Activated T-helper 1 cell treated with Interleukin-2 at 50 U/mL for 16 hours (primary cell): ENCODE measurements at places on chromosomes 1 and 21.

DNA sequence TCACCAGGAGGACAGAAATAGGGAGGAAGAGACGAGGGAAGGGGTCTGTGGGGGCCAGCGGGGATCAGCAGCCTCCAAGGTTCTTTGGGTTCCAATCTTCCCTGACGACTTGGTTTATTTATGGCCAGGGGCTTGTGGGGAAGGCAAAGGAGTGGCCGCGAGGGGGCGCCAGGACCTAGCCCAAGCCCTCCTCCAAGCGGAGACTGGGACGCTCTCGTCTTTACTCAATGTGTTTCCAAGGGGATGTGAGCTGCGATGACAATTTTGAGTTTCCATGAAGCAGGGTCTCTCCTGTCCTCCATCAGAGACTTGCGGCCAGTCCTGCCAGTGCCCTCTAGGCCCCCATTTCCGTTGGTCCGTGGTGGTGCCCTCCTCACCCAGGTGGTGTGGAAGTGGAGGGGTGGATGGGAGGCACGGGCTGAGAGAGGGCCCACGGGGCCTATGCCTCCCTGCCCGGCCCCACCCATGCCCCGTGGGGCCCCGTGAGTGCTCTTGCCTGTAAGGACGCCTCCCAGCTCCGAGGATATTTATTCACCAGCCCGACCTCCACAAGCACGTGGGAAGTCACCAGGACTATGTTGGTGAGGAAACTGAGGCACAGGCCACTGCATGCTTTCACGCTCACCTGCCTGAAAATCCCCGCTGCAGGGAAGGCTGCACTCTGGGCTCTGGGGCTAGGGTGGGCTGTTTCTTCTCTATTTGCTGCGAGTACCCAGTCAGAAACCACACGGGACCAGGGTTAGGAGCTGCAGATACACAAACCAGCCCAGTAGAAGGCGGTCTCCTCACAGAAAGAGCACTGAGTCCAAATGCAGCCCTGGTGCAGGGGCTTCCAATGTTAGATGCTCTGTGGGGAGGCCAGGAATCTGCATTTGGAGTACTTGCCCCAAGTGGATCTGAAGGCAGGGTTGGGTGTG, 26.5 kb downstream of the DMRTB1 start:
- peak; percentile 22 for DNase-seq

DNA sequence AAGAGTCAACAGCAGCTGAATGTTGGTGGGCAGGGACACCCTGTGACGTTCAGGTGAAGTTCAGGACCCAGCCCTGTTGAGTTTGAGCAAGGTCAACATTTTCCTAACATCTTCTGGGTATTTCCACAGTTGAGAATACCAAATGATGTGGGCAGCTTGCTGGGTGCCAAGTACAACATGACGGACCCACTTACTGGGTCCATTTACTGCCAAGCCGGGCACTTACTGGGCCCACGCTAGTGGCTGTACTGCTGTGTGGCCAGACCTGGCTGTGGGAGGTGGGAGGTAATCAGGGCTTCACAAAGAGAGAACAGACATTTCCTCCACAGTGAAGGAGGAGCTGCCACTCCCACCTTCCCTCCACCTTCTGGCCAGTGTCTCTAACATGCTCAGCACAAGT, 99.2 kb downstream of the PSMG1 start:
- no peak for DNase-seq

DNA sequence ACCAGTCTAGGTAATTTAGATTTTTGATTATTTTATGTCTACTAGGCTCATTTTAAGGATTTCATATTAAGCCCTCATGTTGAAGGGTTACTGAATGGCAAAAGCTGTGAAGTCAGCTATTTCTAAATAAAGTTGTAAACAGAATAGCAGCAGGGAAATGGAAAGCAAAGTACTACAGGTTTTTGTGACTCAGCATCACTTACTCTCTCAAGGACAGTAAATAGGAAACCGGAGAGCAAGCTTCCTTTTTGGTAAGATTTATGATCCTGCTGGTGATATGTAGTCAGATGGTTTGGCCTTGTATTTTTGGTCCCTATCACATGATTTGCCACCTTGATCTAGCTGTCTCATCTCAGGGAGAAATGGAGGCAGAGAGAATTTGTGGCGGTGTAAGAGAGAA, 226.0 kb downstream of the RPS6KC1 start:
- no peak for DNase-seq

GRCh38 chr1:23400324-23401114, 24.0 kb downstream of the TCEA3 start:
- no peak for DNase-seq

DNA sequence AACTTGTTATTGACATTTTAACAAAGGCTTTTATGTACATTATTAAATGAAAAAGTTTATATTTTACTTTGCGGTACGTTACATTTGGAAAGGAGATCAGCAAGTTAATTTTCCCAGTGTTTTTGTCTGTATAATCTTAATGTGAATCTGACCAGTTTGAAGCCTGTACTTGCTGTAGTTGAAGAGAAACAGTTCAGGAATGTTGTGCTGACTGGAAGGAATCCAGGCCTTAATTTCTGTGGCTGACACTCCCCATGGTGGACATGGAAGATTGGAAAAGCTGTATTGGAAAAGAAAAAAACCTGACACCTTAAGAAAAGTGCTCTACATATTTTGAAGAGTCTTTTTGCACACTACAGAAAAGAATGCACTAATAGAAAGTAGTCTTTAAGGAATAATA, 15.5 kb downstream of the LEPR start:
- DNase-seq = no peak

GRCh38 chr1:21614419-21615115, 54.6 kb downstream of the RAP1GAP start:
- DNase-seq = no peak

DNA sequence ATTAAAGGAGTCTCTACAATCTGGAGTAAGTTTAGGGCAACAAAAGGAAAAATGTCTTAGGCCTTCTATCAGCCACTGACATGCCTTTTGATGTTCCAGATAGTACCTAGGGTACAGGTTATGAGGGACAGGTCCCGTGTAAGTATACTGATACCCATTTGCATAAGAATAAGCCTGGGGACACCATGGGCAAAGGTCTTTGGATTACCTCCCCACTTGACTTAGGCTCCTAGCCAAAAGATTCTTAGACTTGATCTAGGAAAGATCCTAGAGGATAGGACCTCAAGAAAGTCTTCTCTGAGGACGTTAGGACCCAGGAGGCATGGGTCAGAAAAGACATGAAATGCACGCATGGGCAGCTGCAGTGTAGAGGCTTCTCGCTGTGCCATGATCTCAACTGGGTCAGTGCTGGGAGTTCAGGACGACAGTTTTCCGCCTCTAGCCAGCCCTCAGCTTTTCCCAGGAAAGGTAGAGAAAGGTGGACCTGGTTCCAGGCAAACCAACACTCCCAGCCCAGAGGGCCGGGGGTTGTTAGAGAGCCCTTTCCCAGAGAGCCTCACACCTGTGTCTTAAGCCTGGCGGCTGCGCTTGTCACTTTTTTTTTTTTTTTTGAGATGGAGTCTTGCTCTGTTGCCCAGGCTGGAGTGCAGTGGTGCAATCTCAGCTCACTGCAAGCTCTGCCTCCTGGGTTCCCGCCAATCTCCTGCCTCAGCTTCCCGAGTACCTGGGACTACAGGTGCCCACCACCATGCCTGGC, 26.6 kb downstream of the MSTO1 start:
- DNase-seq = no peak

DNA sequence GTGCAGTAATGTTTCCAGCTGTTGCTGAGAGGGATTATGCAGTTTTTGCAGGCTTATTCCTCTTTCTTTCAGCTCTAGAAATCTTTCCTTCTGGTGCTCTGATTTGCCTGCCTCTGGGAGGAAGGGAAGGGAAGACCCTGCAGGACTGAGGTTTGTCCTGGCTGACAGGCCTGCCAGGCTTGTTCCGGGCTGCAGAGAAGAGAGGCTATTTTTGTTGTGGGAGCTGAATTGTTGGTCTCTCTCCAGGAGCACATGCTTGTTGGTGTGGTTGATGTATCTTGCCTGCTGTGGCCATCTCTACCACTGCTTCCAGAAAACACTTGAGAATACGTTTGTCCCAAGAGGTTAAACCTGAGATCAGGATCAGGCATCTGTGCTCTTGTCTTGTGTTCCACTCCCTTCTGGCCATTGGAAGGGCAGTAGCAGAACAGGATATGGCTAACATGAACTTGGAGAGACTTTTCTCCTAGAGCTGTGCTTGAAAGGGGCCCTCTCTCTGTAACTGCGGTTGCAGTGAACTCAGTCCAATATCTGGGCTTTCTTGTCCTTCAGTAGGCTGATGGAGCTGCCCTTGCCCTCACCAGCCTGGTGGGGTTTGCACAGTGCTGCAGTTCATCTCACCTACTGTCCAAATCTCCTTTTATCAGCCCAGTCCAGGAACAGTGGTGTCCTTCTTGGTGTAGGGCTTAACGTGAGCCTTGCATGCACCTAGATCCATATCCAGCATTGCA, 21.5 kb upstream of the SLC25A34 start:
- no peak for DNase-seq

GRCh38 chr1:193971595-193971994, 785.2 kb upstream of the B3GALT2 start:
- DNase-seq = no peak

DNA sequence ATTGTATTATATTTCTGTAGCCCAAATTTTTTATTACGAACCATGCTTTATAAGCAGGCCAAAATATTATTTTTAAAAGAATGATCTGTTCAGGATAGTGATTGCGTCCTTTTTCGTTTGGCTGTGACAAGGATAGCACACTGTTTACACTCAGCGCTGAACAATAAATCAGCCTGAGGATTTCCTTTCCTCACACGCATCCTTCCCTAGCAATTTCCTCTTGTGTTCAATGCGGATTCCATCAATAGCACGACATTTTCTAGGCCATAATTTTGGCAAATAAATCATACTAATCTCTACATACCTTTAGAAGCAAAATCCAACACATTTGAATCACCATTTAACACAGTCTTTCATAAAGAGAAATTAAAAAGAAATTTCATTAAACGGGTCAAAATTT, 1.6 kb upstream of the VAV3 start:
- DNase-seq = no peak

DNA sequence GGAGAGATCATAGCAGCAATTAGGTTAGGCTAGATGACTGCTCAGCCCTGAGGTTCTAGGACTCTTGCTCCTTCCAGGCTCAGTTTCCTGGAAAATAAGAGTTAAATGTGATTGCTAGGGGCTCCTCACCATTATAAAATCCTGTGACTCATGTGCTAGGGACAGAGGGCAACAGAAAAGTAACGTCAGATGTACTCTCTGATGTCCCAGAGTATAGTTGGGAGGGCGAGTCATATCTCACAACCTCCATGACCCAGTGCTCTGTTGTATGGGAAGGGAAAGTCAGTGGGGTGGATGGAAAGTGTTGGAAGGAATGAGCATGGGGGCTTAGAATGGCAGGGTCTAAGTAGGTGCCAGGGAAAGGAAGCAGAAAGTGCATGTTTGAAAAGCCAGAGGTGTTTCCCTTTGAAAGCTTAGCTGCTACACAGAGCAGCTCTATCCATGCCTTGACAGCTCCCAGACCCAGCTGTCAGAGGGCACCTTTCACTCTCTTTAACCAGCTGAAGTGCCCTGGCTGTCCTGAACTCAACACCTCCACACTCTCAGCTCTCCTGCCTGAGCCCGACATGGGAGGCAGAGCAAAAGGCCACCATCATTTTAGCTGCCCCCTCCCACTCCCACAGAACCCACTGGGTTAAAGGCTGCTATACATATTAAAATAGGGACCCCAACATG, 11.6 kb downstream of the GJA5 start:
- DNase-seq = no peak

- DNase-seq = no peak
Observed at GRCh38 chr21:37047079-37047478, 25.8 kb downstream of the PIGP start.

DNA sequence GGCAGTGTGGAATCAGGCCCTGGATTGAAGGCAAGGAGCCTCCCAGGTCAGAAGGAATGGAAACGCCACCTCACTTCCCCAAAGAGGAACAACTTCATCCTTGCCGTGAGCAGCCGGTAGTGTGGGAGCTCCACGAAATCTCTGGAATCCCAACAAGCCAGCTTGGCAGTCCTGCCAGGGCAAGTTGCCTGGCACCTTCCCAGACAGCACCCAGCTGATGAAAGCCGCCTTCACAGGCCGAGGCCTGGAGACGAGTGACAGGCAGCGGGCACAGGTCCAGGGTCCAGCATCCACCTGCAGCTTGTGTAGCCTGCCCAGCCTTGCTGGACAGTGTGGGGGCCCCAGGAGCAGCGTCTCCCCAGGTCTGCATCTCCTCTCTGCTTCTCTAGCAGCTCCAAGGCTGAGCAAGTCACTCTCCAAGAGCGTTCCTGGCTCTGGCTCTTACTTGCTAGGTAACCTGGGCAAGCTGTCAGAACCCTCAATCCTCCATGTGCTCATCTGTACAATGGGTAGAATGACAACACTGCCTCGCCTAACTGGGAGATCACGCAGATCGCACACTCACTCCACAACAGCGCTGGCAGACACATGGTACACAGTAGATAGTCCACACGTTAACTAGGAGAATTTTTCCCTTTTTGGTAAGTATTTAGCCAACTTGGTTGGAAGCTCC, 43.0 kb downstream of the ACOT7 start:
- no peak for DNase-seq

GRCh38 chr1:19411612-19412011, 73.7 kb downstream of the CAPZB start:
- DNase-seq = no peak

GRCh38 chr1:110780600-110781484, 92.1 kb upstream of the CD53 start:
- DNase-seq = peak; percentile 55

GRCh38 chr21:38376235-38376634, 119.4 kb downstream of the KCNJ15 start:
- DNase-seq = no peak

- no peak for DNase-seq
Observed at GRCh38 chr1:14253676-14254075, 344.8 kb upstream of the KAZN start.

DNA sequence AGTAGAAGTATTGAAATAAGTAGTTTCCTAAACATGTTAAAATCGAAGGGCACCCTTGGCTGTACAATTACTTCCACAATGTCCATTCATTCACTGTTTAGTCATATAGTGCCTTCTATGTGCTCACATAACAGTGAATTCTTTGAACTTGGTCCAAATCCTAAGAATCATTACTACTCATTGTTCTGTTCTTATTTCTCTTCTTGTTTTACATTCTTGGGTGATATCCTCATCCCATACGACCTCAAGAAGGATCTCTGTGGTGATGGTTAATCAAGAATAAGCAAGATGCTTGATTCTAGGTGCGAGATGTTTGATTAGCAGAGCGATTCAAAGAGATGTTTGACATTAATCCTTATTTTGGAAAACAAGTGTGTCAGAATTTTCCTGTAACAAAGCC, 667.4 kb upstream of the ZP4 start:
- no peak for DNase-seq

DNA sequence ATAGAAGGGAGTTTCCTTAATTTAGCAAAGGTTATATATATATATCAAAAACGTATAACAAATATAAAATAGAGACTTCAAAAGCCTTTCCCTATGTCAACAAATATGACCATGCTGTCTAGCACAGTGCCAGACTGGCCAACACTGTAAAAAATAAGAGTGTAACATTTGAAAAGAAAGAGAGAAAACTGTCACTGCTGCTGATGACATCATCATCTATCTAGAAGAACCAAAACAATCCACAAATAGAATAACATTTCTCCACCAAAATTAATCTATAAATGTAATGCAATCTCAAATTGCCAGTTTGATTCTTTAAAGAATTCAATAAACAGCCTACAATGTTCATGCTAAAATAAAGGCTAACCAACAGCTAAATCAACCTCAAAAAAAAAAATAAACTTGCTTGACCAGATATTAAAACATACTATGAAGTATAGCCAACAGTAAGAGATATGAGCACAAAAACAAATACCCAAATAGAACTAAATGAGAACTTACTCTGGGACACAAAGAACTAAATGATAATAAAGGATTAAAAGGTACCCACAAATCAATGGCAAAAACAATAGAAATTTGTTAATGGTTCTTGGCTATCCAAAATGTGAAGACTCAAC, 50.2 kb downstream of the ENAH start:
- no peak for DNase-seq
